Hypothalamus (tissue), 51 donors: ENCODE measurements at places on chromosomes 6 and 20.
A peak's percentile ranks its signal among the peaks of the same experiment; 100 is the strongest.

- DNase-seq, result no peak
Observed at GRCh38 chr20:56630086-56630493, 984 bp downstream of the TFAP2C start.

GRCh38 chr6:29943053-29943966 lies 978 bp downstream of the HLA-A start:
- DNase-seq, result no peak

DNA sequence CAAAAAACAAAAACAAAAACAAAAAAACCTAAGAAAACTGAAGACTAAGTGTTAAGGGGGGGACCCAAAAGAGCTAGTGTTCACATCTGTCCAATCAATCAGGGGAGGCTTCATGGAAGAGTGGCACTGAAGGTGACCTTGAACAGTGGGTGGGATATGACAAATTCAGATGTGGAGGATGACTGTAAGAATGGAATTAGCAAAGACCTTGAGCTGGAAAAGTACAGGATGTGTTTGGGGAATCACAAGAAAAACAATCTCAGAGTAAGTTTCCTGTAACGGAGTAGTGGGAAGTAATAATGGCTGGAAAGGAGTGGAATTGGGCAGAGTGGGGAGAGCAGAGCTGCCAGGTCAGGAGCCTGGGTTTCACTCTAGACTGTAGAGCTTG lies 2.9 kb upstream of the IER3 start:
- DNase-seq, result no peak

- no peak for DNase-seq
Observed at GRCh38 chr6:42020967-42021366, 29.4 kb upstream of the TAF8 start.

GRCh38 chr6:100979267-100979666 lies 98.1 kb upstream of the ASCC3 start:
- DNase-seq, result no peak

DNA sequence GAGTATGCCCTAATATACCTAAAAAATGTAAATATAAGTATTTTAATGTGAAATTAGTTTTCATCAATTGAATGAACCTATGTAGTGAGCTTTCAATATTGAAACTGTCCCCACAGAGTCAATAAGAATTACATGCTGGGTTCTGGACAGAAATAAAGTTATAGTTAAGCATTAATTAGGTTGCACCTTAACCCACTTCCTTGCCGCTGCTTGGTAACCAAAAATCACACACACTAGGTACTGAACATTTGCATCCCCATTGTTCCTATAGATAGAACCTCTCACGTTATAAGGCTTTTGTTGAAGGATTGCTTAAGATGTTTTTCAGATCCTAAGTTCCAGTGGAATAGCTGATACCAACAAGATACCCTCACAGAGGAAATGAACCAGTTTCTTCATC lies 237.1 kb upstream of the OPRM1 start:
- DNase-seq, result no peak

DNA sequence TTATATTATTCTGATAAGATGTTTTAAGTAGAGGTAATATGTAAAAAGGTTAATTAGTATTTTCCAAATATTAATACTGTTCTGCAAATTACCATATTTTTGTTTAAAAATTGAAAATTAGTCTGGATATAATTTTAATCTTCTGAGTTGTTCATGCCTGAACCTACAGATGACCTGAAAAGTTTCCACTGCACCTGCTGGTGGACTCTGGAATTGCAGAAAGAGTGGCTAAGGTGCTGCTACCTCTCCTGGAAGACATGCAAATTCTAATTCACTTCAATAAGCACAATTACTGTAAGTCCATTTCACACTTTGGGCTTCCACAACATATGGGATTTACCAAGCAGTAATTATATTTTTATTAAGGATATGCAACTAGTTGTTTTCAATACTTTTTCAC lies 77.7 kb upstream of the OLIG3 start:
- no peak for DNase-seq

DNA sequence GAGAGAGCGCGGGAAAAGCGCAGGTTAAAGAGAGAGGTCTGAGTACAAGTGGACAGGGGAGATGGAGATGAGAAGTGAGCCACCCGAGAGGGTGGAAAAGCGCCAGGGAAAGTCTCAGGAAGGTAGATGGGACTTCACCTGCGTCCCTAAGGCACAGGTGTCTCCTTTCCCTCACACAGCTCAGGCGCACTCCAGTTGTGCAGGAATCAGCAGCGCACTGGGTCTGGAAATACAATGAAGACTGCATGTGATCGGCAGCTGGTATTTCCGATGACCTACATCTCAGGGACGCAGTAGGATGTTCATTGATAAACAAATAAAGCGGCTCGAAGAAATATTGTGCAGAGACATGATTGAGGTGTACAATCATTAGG lies 432 bp upstream of the KHDRBS2 start:
- DNase-seq, result no peak

GRCh38 chr20:15703171-15703911 lies 869.9 kb downstream of the KIF16B start:
- no peak for DNase-seq

GRCh38 chr6:77292564-77293546 lies 170.4 kb downstream of the HTR1B start:
- DNase-seq, result no peak

DNA sequence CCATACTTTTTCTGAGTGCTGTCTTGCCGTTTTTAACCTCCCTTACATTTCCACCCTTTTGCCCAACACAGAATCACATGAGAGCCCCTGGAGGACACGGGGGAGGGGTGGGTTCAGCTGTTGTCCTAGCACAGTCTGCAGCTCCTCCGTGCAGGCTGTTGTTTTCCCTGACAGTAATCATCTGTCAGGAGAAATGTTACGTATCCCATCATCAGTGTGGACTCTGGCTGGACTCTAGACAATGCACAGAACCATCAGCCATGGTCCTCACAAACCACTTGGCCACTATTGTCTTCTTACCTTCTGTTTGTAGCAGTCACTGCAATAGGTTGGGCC lies 92.1 kb downstream of the RIN2 start:
- peak; percentile 44 for DNase-seq

DNA sequence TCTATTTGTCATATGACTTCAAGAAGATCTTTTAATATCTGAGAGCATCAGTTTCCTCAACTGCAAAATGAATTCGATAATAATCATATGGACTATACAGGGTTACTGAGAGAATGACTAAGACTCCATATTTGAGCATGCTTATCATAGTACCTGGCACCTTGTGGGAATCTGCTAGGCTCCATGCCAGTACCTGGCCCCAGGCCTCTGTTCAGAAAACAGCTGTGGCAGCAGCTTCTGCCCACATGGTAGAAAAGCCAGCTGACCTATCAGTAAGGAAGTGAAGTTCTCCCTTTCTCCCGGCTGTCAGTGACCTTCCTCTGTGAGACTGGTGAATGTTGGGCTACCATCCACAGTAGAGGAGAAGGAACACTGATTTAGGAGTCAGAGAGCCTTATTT lies 574.9 kb upstream of the CHD6 start:
- DNase-seq, result no peak

- no peak for DNase-seq
Observed at GRCh38 chr6:21999012-21999528, 297.8 kb downstream of the PRL start.

- DNase-seq, result no peak
Observed at GRCh38 chr6:2639167-2639566, 111.6 kb downstream of the MYLK4 start.

DNA sequence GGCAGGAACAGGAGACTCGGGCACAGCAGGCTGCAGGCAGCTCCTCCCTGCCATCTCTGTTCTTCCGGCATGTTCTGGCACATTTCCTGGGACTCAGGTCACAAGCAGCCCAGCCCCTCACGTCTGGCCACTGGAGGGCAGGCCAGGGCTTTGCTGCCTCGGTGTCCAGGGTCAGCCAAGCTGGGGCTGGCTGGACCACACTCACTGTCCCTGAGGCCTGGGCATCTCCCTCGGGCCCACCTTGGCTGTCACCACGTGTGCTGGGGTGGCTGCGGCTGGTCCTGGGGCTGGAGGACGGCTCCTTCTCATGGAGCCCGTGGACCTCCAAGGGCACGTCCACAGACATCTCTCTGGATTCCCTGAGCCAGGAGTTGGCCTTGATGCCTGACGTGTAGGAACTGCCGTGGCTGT lies 18.5 kb downstream of the FRMD1 start:
- DNase-seq, result peak; percentile 68

- DNase-seq, result peak; percentile 81
Observed at GRCh38 chr20:46430921-46431712, 24.7 kb upstream of the ELMO2 start.

DNA sequence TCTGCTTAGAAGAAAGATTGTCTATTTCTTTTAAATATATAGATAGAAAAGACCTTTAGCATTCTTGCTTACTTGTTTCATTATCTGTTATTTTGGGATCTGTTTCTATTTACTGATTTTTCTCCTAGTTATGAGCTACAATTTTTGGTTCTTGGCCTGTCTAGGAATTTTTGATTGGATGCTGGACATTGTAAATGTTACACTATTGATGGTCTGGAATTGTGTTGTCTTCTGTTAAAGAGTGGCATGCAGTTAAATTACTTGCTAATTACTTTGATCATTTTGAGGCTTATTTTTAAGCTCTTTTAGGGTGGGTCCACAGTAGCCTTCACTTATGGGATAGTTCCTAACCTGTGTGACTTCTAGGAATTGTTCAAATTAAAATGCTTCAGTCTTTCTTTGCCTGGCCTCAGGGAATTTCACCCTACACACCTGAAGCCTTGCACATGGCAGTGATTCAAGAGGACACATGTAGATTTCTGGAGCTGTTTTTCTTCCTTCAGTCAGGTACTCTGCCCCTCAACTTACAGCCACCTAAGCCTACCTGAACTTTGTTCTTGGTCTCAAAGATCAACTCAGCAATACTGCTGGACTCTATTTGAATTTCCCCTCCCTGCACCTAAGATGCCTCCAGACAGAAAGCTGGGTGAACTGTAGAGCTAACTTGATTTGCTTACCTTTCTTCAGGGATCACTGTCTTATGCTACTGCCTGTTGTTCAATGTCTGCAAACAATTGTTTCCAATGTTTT lies 66.2 kb upstream of the NNAT start:
- DNase-seq, result no peak

GRCh38 chr20:63161176-63161651 lies 54.7 kb downstream of the YTHDF1 start:
- no peak for DNase-seq

DNA sequence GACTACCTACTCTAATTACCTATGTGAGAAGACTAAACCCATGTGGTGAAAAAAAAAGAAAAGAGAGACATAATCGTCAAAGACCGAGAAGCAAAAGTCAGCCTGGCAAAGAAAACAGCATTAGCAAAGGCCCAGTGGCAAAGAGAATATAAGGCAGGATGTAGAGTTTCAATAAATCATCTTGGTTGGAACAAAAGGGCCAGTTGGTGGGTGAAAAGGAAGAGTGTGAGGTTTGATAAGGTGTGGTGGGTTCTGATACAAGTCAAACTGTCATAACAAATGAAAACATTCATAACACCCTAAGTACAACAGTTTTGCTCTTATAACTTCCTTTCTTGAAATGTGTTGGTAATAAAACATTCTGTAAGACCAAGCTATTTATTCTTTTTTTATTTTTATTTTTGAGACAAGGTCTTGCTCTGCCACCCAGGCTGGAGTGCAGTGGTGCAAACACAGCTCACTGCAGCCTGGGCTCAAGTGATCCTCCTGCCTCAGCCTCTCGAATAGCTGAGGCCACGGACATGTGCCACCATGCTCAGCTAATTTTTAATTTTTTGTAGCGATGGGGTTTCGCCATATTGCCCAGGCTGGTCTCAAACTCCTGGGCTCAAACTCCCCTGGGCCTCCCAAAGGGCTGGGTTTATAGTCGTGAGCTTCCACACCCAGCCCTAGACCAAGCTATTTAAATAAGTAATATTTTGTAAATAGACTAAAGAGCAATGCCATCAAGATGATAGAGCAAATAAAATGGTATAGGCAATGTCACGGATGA lies 18.9 kb upstream of the GTF3C6 start:
- no peak for DNase-seq

- DNase-seq, result no peak
Observed at GRCh38 chr6:80547827-80548226, 441.4 kb downstream of the BCKDHB start.

DNA sequence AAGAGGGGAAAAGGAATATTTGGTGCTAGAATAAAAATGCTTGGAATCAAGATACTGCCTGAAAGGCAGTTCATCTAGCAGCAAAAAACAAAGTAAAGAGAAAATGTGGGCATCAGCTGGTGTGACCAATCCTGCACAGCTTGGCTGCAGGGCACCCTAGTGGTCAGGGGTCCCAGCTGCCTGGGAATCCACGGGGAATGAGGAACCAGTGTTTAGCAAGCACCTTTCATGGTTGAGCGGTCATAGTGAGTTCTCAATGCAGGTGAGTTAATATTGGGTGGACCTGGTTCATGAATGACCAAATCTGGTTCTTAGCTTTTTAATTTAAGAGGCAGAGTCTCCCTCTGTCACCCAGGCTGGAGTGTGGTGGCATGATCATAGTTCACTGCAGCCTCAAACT lies 53.3 kb downstream of the CAP2 start:
- no peak for DNase-seq

DNA sequence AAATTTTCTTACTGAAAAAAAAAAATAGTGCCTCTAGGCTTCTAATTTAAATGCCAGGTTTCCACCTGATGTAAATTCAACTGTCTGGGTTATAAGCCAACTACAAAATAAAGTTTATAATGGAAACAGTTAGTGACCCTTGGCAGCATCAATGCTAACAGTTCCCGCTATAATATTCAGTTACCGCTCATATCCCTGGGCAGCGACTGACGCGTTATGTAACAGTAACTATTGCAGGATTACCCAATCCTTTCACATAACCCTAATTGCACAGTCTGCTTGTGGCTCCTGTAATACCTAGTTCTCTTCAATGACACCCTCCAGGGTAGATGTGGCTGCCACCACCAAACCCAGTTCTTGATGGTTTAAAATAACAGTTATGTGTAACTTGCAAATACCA lies 208.6 kb downstream of the MOXD1 start:
- no peak for DNase-seq

DNA sequence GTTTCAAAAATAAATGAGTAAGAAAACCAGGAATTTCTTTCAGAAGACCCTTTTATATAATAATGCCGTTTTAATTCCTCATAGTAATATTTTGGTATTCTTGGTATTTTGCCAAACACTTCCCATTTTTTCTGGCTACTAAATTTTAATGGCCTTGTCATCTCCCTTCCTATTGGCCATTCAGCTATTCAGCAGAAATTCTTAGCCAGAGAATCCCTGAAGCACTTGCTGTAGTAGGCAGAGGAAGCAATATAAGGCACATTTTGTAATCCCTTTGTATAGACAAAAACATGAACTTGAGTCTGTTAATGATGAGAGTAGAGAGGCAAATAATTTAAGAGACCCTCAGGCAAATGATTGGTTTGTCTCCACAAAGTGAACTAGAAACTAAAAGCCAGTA lies 118.4 kb upstream of the LAMP5 start:
- no peak for DNase-seq
